ENCODE measurements at places on chromosomes 2 and 18. TPM values are rescaled to one million over a fixed set of nuclear protein-coding genes. Genes with fewer than 3 reads are reported as not detected.

- H3K27ac ChIP-seq: no peak overlapping the region
- peaks cover 29% of the 10 kb centered on the region for H3K27me3 ChIP-seq
- H3K4me3 ChIP-seq: no peak overlapping the region
- DNase-seq: no peak
Measured at GRCh38 chr18:57943723-57944122, 100.3 kb upstream of the NEDD4L start.

Gene CYP27C1
- not detected for total RNA-seq

- H3K4me3 ChIP-seq: no peak overlapping the region
- no peaks in the 10 kb centered on the region for H3K27me3 ChIP-seq
- H3K4me1 ChIP-seq: no peaks in the 10 kb centered on the region
- DNase-seq: no peak
- H3K36me3 ChIP-seq: no peaks in the 10 kb centered on the region
Measured at GRCh38 chr18:55264108-55264507, 304.8 kb upstream of the CCDC68 start.

- no peaks in the 10 kb centered on the region for H3K36me3 ChIP-seq
- no peaks in the 10 kb centered on the region for H3K27me3 ChIP-seq
- no peaks in the 10 kb centered on the region for H3K4me1 ChIP-seq
- no peak for DNase-seq
Measured at GRCh38 chr2:49251766-49252165, 97.5 kb upstream of the FSHR start.

- no peak overlapping the region for H3K27ac ChIP-seq
- H3K36me3 ChIP-seq: no peaks in the 10 kb centered on the region
- H3K4me1 ChIP-seq: no peaks in the 10 kb centered on the region
- no peak for DNase-seq
Measured at GRCh38 chr2:199057936-199058335, 399.8 kb downstream of the SATB2 start.

GRCh38 chr2:237060534-237061312, 25.0 kb upstream of the COPS8 start:
- H3K4me1 ChIP-seq: no peaks in the 10 kb centered on the region
- H3K27ac ChIP-seq: no peak overlapping the region
- no peaks in the 10 kb centered on the region for H3K27me3 ChIP-seq
- DNase-seq: no peak
- H3K4me3 ChIP-seq: no peak overlapping the region
- H3K36me3 ChIP-seq: no peaks in the 10 kb centered on the region

Gene COBLL1
- total RNA-seq: 0.50 TPM

DNA sequence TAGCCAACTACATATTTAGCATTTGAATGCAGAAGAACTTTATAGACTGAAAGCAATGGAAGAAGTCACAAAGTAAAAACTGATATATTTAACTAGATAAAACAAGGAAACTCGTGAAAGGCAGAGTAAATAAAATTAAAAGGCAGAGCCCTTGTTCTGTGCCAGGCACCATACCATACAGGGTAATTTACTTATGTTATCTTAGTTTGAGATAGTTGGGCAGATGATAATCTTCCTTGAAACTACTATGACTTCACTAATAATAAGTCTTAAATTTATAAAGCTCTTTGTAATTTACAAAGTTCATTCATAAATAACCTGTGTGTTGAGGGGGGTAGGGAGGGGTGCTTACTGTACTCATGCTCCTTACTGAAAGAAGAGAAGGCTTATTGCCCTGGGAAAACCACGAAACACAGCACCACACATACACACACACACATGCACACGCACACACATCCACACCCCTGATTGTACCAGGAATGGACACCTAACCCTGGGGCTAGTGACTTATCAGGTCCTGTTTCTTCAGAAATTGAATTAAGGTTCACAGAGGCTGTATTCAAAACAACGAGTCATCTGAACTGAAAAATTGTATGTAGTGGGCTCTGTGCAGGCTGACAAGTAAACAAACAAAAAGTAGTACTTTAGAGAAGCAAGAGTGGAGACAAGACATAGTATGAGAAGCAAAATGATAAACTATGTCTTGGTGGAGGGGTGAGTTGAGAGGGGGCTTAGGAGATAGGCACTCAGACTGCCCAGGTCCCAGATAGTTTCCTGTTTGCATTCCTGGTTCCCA, 38.1 kb downstream of the AGFG1 start:
- no peak for DNase-seq
- H3K36me3 ChIP-seq: peaks cover 15% of the 10 kb centered on the region
- H3K27ac ChIP-seq: no peak overlapping the region
- H3K4me3 ChIP-seq: no peak overlapping the region
- peaks cover 21% of the 10 kb centered on the region for H3K4me1 ChIP-seq

Gene TDRD15
- total RNA-seq: not detected

Gene LOXHD1
- 0.39 TPM for total RNA-seq

- H3K36me3 ChIP-seq: peaks cover 2% of the 10 kb centered on the region
- H3K27me3 ChIP-seq: no peaks in the 10 kb centered on the region
- no peak overlapping the region for H3K27ac ChIP-seq
- no peak overlapping the region for H3K4me3 ChIP-seq
- peaks cover 24% of the 10 kb centered on the region for H3K4me1 ChIP-seq
- no peak for DNase-seq
Measured at GRCh38 chr2:46701152-46701551, 214.5 kb downstream of the MCFD2 start.

DNA sequence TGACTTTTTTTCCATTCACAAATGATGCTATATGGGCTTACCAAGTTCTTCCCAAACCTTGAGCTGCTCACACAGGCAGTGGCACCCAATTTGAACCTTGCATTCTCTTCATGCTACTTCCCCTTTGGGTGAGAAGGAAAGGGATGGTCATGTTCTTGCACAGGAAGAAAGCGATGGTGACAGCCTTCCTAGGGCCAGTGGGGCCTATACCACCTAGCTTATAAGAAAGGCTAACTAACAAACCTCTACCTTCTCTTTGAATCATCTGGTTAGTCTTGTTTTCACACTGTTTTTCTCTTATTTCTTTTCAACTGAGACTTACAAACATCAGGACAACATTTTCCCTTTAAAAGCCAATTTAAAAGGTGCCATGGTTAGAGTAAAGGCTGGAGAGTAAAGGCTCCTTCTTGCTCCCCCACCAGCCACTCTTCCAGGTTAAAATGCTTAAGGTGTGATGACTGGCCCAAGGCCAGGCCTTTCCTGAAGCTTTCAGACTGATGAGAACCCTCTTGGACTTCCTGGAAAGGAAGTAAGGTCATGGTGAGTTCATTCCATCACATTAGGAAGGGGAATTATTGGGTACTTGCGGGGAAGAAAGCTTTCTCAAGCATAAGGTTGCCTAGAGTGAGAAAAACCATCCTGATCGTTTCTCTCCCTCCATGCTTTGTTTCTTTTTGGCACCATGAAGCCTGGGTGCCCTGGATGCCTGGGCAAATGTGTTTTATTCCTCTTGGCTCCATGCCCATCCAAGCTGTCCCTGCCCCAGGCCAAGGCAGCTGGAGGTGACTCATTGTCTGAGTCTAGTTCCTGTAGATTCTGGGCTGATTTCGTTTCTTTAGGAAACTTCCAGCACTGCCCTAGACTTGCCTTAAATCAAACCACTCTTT, 41.4 kb upstream of the ITGB6 start:
- H3K4me3 ChIP-seq: no peak overlapping the region
- H3K4me1 ChIP-seq: no peaks in the 10 kb centered on the region
- no peak for DNase-seq

- H3K27me3 ChIP-seq: peaks cover 12% of the 10 kb centered on the region
- H3K4me3 ChIP-seq: no peak overlapping the region
- no peak for DNase-seq
- H3K36me3 ChIP-seq: no peaks in the 10 kb centered on the region
Measured at GRCh38 chr18:58787536-58788149, 77.0 kb upstream of the ZNF532 start.
